ENCODE measurements at places on chromosomes 12 and 14. TPM values are rescaled to one million over a fixed set of nuclear protein-coding genes. Genes with fewer than 3 reads are reported as not detected.

- H3K27me3 ChIP-seq = no peaks in the 10 kb centered on the region
- peaks cover 5% of the 10 kb centered on the region for H3K4me1 ChIP-seq
- H3K27ac ChIP-seq = no peak overlapping the region
- DNase-seq = no peak
- peak overlapping the region; percentile 62 for H3K4me3 ChIP-seq
- H3K36me3 ChIP-seq = no peaks in the 10 kb centered on the region
Measured at GRCh38 chr12:11927286-11927935, 143.3 kb upstream of the BCL2L14 start.

DNA sequence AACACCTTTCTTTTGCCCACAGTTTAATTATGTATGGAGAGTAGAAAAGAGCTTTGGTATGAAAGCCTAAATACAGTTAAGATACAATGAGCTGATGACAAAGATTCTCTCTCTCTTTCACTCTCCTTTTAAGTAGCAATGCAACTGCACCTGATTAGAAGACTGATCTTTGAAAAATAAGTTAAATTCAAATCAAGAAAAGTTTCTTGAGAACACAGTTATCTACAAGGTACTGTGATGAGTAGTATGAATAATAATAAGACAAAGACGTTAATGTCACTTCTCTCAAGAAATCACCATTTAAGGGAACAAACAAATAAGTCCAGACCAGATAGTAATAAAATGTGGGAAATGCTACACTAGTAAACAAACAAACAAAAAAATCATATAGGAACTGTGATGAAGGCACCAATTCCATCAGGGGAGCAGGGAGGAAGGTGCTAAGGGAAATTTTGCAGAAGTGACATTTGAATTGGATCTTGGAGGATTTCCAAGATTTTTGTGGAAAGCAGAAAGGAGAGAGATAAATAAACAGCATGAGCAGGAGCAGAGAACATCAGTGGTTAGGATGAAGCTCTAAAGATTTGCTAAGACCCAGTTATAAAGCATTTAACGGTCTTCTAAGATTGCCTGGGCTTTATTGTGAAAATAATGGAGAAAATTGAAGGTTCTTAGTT, 65.2 kb upstream of the STK38L start:
- no peak for DNase-seq
- H3K4me1 ChIP-seq = peaks cover 72% of the 10 kb centered on the region
- H3K27me3 ChIP-seq = no peaks in the 10 kb centered on the region
- no peaks in the 10 kb centered on the region for H3K36me3 ChIP-seq
- peak overlapping the region; percentile 55 for H3K4me3 ChIP-seq

DNA sequence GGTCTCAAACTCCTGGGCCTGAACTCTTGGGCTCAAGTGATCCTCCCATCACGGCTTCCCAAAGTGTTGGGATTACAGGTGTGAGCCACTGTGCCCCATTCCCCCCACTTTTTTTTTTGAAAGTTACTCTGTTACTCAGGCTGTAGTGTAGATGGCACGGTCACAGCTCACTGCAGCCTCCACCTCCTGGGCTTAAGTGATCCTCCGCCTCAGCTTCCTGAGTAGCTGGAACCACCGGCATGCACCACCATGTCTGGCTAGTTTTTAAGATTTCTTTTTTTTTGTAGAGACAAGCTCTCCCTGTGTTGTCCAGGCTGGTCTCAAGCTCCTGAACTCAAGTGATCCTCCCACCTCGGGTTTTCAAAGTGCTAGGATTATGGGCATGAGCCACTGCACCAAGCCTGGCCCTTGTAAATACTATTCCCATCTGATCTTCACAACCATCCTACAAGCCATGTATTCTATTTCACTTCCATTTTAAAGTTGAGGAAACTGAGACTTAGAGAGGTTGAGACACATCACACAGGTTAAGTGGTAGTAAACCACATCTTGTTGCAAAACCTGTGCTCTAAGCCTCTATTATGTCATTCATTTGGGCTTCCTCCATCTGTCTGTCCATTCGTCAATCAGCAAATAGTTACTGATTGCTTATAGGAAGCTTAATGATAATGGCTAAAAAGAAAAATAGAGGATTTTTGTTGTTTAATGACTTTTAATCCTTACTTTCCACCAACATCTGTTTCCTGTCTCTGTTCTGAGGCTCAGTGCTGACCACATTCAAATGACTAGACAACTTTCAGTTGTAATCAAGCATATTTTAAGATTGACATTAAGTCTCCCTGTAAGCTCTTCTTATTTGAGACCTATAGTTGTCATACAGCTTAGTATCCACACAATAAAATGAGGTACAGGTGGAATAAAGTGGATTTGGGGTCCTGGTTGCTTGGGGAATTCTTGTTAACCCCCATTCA, 9.2 kb downstream of the ASCL4 start:
- no peak overlapping the region for H3K4me3 ChIP-seq
- peaks cover 39% of the 10 kb centered on the region for H3K27me3 ChIP-seq
- H3K36me3 ChIP-seq = no peaks in the 10 kb centered on the region
- no peaks in the 10 kb centered on the region for H3K4me1 ChIP-seq
- H3K27ac ChIP-seq = no peak overlapping the region

GRCh38 chr12:4068981-4069669, 195.9 kb upstream of the PARP11 start:
- H3K36me3 ChIP-seq = no peaks in the 10 kb centered on the region
- H3K4me1 ChIP-seq = no peaks in the 10 kb centered on the region
- DNase-seq = no peak
- no peak overlapping the region for H3K27ac ChIP-seq
- H3K4me3 ChIP-seq = no peak overlapping the region

DNA sequence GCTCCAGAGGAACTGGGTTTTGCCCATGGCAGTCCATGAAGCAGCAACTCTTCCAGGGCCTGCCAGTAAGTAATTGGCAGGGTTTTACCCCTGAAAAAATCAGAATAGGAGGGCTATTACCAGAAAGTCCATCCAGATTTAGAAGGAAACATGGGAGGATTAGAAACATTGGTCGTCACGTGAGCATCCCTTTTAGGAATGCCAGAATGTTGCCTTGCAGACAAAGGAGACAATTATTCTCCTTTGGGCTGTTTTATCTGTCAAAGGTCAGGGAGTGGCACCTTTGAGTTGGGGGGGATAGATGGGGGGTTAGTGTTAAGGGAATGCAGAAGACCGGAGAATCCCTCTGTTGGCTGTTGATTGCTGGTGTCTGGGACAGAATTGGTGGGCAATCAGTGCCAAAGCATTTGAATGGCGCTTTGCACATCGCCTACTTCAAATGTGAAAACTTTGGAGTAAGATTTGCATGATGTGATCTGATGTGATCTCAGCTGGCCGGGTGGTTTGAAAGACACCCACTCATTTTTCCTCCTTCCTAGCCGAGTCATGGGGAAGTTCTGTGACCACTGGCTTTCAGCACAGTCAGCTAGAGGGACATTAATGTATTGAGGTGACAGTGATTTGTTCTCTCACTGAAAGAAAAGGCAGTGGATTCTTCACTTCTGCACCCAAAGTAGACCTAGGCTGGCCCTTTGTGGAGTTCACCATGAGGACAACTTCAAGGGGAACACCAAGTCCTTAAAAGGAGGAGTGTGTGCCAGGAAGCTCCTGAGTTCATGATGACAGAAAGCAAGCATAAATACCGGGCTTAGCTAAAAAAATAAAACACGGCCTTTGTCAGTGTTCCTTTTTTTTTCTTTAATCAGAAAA, 31.4 kb downstream of the FLVCR2 start:
- no peak overlapping the region for H3K4me3 ChIP-seq
- DNase-seq = no peak
- H3K27me3 ChIP-seq = peaks cover 6% of the 10 kb centered on the region
- H3K4me1 ChIP-seq = peaks cover 23% of the 10 kb centered on the region
- peaks cover 5% of the 10 kb centered on the region for H3K36me3 ChIP-seq

DNA sequence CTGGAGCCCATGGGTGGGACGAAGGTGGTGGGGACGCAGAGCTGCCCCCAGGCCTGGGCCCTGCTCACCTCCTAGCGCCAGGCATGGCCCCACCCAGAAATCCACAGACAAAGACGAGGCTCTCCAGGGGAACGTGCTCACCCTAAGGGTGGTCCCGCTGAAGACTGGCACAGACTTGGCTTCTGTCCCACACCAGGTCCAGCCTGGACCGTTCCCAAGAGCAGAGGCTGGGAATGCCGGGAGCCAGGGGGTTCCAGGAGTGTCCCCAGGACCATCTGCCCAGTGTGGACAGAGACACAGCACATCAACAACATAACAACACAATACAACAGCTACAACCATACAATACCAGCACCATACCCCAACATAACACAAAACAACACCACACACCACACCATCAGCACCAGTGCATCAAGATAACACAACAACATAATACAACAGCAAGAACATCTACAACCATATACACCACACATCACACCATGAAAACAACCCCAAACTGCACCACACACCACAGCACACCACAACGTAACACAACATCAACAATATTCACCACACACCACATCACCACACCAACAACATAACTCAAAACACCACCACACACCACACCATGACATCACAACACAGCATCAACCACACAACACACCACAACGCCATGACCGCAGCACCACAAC, 329.6 kb downstream of the ADGRD1 start:
- H3K36me3 ChIP-seq = no peaks in the 10 kb centered on the region
- peaks cover 5% of the 10 kb centered on the region for H3K27me3 ChIP-seq
- peaks cover 5% of the 10 kb centered on the region for H3K4me1 ChIP-seq

The A2M gene
- total RNA-seq = 8.5 TPM

The LRP1 gene
- 463 TPM for total RNA-seq

The HNF1A gene
- total RNA-seq = not detected

The CNTN1 gene
- total RNA-seq = 1.8 TPM

The RASSF8 gene
- 46.2 TPM for total RNA-seq

The SERPINA3 gene
- total RNA-seq = 3.9 TPM

The PARP2 gene
- total RNA-seq = 19.4 TPM
